Spleen (tissue), 13 donors: ENCODE measurements at places on chromosomes 6 and 20.

DNA sequence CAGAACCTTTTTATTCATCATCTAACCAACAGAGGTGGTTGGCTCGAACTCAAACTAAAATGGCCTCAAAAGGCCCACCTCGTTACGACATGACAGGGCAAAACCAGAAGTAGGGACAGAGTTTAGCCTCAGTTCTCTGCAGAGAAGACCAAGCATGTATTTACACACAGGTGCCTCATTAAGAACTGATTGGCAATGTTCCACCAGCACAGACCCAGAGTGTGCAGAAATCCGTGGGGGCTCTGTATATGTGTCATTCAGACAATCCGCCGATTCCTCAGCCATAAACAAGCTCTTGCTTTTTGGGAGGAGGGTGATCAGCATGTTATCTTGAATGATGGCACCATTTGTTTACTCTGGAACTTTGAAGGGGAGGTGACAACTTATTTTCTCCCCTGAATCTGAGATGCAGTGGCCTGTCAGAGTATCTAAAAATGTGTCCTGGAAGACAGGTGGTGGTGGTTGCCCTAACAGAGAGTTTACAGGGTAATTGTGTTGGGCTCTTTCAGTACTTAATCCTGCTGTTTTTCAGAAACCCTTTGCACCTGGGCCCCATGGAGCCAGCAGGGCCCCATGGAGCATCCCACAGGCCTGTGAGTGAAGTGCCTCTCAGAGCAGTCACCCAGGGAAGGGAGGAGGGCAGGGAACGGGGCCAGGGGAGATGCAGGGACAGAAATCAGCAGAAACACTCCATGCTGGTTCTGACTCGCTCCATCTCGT lies 29.1 kb upstream of the C20orf203 start:
- DNase-seq, result no peak

GRCh38 chr6:47349931-47350330 lies 40.2 kb upstream of the TNFRSF21 start:
- no peak for DNase-seq

DNA sequence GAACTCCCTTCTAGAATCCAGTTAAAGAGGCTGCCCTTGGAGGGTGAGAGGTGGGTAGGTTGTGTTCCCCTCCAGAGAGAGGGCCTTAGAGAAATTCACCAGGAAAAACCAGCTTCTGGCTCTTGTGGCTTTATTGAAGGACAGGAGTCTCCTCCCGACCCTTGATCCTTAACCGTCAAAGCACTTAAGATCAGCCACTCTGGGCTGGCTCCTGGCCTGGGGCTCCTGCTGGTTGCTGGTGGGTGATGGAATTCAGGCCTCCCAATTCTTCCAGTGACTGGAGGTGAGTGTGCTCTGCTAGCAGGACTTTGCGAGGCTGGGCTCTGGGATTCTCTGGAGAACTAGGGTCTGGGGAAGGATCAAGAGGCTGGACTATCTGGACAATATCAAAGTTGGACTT lies 75.6 kb upstream of the LGSN start:
- DNase-seq, result no peak

DNA sequence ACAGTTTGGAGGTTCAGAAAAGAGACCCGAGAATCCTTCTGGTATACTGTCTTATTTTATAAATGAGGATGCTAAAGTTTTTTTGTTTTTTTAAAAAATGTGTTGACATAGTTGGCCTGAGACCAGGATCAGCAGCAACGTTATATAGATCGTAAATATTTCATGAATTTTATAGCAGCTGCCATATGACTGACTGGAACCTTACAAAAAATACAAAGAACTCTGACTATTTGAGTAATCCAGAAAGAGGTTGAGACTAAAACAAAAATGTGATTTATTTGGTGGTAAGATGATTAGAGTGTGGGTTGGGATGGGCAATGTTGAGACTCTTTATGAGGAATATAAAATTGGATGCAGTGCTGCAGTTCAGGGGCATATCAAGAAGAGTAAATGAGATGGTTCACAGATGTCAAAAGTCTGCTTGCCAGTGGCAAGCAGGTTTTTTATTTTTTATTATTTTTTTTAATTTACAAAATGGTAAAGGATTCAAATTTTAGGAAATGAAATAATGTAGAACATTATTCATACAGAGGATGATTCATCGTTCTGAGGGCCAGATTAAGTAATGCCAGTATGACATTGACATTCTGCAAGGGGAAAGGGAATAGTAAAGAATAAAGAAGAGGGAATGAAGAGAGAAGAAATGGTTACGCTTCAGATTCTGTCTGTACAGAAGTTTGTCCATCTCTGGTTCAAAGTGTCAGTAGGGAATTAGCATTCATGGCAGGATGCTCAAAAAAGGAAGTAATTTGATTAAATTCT lies 58.5 kb downstream of the SCAF8 start:
- no peak for DNase-seq

DNA sequence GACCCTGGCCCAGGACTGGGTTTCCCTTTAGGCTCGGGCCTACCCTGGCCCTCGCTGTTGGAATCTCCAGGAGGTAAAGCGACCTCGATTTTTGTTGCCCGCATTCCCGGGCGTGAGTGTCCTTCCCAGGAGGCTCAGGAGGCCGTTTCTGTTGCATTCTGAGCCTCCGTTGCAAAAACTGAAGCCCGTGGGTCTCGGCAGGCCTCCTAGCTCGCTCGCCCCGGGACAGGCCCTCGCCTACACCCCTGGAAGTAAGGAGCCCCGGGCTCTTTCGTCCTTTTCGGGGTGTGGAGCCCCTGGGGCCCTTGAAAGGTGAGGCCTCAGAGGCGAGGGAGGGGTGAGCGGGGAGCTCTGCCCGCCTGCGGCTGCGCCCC lies 2.3 kb downstream of the NR2E1 start:
- DNase-seq, result no peak

GRCh38 chr20:2729251-2729713 lies 36.7 kb downstream of the EBF4 start:
- no peak for DNase-seq

DNA sequence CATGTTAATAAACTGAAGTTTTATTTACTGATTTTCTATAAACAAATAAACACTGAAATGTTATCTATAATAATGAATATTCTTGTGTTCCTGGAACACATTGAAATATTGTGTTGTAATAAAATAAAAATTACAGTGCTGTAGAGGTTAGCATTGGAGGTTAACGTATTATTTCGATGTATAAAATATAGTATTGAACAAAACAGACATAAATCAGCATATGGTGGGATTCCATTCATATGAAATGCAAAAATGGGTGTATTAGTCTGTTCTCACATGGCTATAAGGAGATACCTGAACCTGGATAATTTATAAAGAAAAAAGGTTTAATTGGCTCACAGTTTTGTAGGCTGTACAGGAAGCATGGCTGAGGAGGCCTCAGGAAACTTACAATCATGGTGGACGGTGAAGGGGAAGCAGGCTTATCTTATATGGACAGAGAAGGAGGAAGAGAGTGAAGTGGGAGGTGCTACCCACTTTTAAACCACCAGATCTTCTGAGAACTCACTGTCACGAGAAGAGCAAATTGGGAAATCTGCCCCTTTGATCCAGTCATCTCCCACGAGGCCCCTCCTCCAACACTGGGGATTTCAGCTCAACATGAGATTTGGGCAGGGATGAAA lies 24.6 kb upstream of the BMP6 start:
- DNase-seq, result no peak
